ENCODE measurements at places on chromosomes 2 and 18. TPM values are rescaled to one million over a fixed set of nuclear protein-coding genes. Genes with fewer than 3 reads are reported as not detected.

The FLACC1 gene
- total RNA-seq, result 0.69 TPM

The DYNAP gene
- total RNA-seq, result not detected

The CXCR1 gene
- not detected for total RNA-seq

The SESTD1 gene
- total RNA-seq, result 108 TPM

The FBXO15 gene
- 4.3 TPM for total RNA-seq

The IL36A gene
- total RNA-seq, result not detected

The DOK6 gene
- total RNA-seq, result 7.0 TPM

The SKA1 gene
- total RNA-seq, result 13.5 TPM

The TXNDC2 gene
- total RNA-seq, result not detected

The CROCC2 gene
- 0.36 TPM for total RNA-seq

The NOSTRIN gene
- total RNA-seq, result 4.0 TPM

The BCS1L gene
- total RNA-seq, result 45.8 TPM

The LINC00305 gene
- 1.6 TPM for total RNA-seq

The PDE1A gene
- total RNA-seq, result 3.3 TPM

DNA sequence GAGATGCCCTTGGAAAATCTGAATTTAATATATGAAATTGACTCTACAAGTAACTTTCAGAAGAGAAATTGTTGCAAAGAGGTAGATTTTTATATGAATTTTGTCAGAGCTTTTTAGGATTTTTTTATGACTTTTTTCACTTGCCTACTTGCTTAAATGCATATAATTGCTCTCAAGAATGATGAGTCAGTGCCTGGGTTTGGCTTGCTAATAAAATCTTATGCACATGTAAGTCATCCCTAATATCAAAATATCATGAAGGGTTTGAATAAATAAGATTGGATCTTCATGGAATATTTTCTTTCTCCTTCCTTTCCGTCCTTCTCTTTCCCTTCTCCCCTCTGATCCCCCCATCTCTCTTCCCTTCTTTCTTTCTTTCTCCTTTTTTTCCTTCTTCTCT, 354.1 kb downstream of the TXNL1 start:
- DNase-seq, result no peak
- no peak overlapping the region for H3K4me3 ChIP-seq
- H3K4me1 ChIP-seq, result no peaks in the 10 kb centered on the region
- peaks cover 16% of the 10 kb centered on the region for H3K27me3 ChIP-seq

DNA sequence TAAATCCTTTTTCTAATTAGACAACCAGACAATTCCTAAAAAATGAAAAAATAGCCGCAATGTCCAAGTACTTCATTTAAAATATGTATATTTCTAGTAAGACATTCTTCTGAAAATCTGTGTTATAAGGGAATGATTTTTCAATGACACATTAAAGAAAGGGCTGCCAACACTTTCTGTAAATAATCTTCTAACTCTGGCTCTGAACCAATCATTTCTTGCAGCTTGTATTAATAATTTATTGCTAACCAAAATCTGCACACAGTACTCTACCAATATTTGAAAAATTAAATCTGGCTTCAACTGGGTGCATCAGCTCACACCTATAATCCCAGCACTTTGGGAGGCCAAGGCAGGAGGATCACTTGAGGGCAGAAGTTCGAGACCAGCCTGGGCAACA, 8.3 kb downstream of the NFU1 start:
- no peak for DNase-seq
- H3K4me1 ChIP-seq, result no peaks in the 10 kb centered on the region
- no peaks in the 10 kb centered on the region for H3K27me3 ChIP-seq

GRCh38 chr2:150591496-150592285, 104.2 kb upstream of the RND3 start:
- no peaks in the 10 kb centered on the region for H3K36me3 ChIP-seq
- no peak for DNase-seq
- no peaks in the 10 kb centered on the region for H3K27me3 ChIP-seq

DNA sequence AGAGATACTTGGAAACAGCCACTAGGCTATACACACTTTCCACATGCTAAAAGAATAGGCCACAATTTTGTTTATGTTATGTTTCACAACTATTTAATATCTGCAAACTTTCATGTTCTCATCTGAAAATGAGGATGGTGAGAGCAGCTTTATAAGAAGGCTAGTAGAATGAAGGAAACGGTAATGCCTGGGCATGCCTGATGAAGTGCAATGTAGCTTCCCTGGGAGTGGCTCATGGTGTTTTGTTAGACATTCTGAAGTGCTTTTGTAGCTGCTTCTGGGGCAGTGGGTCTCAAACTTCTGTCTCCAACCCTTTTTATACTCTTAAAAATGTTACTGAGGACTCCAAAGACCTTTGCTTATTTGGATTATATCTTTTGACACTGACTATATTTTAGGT, 193.3 kb upstream of the VWC2L start:
- peaks cover 6% of the 10 kb centered on the region for H3K4me1 ChIP-seq
- H3K4me3 ChIP-seq, result no peak overlapping the region
- no peak for DNase-seq
- H3K27ac ChIP-seq, result no peak overlapping the region
- no peaks in the 10 kb centered on the region for H3K27me3 ChIP-seq
- H3K36me3 ChIP-seq, result no peaks in the 10 kb centered on the region

DNA sequence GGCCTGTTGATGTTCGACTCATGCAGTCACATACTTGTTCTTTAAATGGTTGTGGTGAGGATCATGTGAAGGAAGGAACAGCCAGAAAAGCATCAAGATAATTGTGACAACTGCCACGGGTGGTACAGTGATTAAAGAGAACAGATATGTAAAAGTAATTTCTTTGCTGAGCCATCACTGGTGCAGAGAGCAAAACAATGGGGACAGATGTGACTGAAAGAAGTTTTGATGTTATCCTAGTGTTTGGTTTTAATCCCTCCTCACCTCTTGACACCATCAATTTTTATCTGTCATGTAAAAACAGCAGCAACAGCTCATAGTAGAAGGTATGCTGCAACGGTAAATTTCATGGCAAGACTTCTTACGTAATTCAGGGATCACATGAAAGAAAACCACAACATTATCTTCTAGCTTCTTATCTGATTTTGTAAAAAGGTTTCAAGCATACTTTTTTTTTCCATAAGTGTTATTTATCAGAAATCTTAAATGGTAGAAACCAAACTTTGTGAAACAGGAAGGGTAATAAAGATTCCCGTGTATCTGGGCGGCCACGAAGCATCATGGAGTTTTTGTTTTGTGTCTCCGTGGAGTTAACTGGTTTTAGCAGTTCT, 65.2 kb downstream of the PLCL1 start:
- peaks cover 55% of the 10 kb centered on the region for H3K4me1 ChIP-seq
- H3K27ac ChIP-seq, result no peak overlapping the region
- no peaks in the 10 kb centered on the region for H3K27me3 ChIP-seq
- no peak overlapping the region for H3K4me3 ChIP-seq
- no peak for DNase-seq

DNA sequence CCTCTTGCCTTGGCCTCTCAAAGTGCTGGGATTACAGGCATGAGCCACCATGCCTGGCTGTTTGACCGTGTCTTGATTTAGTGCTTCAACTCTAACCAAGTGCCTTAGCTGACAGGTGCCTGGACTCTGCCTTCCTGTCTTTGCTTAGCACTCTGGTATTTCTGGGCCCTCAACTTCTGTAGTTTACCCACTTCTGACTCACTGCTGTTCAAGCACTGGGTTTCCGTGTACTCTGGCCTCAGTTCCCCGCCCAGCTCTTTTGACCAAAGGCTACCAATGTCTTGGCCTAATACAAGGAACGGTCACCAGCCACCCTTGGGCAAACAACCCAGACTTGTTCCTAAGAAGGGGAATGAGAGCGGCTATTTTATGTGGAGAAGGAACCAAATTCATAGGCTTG, 35.7 kb upstream of the CABLES1 start:
- peak overlapping the region; percentile 87 for H3K27ac ChIP-seq
- H3K27me3 ChIP-seq, result peaks cover 14% of the 10 kb centered on the region
- peaks cover 13% of the 10 kb centered on the region for H3K4me1 ChIP-seq
- no peak for DNase-seq
- no peaks in the 10 kb centered on the region for H3K36me3 ChIP-seq

DNA sequence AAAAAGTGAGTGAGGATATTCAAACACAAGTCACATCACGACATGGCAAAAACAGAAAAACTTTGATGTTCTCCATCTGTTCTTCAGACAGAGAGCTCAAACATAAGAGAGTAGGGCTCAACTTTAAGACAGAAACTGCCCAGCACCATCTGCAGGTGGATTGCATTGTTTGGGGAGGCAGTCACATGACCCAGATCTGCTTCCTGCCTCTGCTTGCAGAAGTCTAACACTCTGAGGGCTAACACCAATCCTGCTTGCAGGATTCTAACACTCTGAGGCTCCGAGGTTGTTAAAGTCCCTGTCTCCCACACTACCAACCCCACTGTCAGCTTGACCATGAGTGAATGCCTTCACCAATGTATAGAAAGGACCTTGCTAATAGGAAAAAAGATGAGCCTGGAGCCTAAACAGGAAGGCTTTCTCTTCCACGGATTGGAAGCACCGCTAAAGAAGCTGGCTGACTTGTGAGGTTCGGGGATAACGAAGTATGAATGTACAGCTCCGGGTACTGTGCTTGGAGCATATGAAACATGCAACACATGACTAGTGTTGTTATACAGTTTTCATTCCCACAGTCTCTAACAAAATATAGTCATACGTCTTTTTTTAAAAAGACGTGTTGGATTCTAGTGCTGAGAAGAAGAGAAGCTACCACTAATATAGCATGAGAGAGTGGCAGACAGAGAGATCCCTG, 176.6 kb upstream of the CREB1 start:
- peak overlapping the region; percentile 45 for H3K27ac ChIP-seq
- H3K4me1 ChIP-seq, result no peaks in the 10 kb centered on the region
- no peak overlapping the region for H3K4me3 ChIP-seq
- DNase-seq, result no peak

DNA sequence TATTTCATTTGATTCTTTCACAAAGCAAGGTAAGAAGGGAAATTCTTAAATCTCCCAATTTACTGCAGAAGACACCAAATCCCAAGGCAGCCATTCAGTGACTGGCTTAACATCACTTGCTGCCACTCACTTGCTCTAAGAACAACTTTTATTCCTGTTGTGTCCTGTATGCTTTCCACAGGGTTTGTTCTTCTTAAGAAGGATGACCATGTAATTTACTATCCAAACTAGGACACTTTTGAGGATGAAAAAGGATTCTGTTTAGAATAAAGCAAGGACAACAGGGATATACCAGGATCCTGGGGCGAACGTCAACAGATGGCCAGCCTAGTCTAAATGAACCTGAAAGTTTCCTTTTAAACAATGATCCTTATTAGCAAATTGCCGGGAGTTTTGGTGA, 34.8 kb downstream of the RIT2 start:
- no peaks in the 10 kb centered on the region for H3K27me3 ChIP-seq
- H3K36me3 ChIP-seq, result no peaks in the 10 kb centered on the region
- H3K4me3 ChIP-seq, result no peak overlapping the region
- H3K4me1 ChIP-seq, result no peaks in the 10 kb centered on the region

GRCh38 chr2:47046271-47046670, 108.8 kb downstream of the STPG4 start:
- H3K27me3 ChIP-seq, result no peaks in the 10 kb centered on the region
- no peak overlapping the region for H3K27ac ChIP-seq
- no peaks in the 10 kb centered on the region for H3K4me1 ChIP-seq
- peaks cover 4% of the 10 kb centered on the region for H3K36me3 ChIP-seq
- no peak overlapping the region for H3K4me3 ChIP-seq
- no peak for DNase-seq

- H3K36me3 ChIP-seq, result peaks cover 7% of the 10 kb centered on the region
- H3K4me1 ChIP-seq, result peaks cover 22% of the 10 kb centered on the region
- H3K4me3 ChIP-seq, result no peak overlapping the region
Observed at GRCh38 chr2:63853527-63854310, 12.0 kb downstream of the UGP2 start.

- H3K4me1 ChIP-seq, result peaks cover 3% of the 10 kb centered on the region
- H3K27me3 ChIP-seq, result peaks cover 42% of the 10 kb centered on the region
- no peak overlapping the region for H3K4me3 ChIP-seq
Observed at GRCh38 chr2:219533930-219534661, 9.5 kb downstream of the CHPF start.

- no peak for DNase-seq
- peak overlapping the region; percentile 71 for H3K4me3 ChIP-seq
- peak overlapping the region; percentile 46 for H3K27ac ChIP-seq
- H3K27me3 ChIP-seq, result peaks cover 17% of the 10 kb centered on the region
- no peaks in the 10 kb centered on the region for H3K36me3 ChIP-seq
Observed at GRCh38 chr2:104378853-104379374, 475.0 kb upstream of the POU3F3 start.

DNA sequence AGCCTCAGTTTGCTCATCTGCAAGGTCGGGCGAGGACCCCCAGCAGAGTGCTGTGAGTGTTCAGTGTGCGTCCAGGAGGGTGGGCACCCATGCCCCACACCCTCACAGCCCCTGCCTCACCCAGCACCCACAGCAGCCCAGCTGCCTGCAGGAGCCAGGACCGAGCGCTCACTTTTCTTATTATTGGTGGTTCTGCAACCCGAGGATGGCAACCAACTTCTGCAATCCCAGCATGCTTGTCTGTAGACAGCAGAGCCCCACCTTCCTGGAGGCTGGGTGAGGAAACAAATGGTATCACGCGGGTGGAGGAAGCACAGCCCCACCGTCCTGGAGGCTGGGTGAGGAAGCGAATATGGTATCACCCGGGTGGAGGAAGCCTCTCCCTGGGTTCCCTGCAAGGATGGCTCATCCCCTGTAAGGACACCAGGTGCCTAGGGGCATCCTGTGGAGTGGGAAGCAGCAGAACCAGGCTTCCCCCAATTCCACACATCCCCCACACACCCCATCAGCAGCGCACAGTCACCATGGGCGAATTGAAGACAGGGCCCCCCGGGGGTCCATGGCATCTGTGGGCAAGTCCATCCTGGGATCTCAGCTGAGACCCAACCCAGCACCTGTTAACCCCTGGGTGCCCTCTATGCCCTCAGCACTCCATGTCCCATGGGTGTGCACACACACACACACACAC, 220.5 kb upstream of the RAB6C start:
- no peak overlapping the region for H3K4me3 ChIP-seq
- peaks cover 3% of the 10 kb centered on the region for H3K4me1 ChIP-seq
- no peak overlapping the region for H3K27ac ChIP-seq
- no peak for DNase-seq
- no peaks in the 10 kb centered on the region for H3K36me3 ChIP-seq
- peaks cover 18% of the 10 kb centered on the region for H3K27me3 ChIP-seq

- H3K4me3 ChIP-seq, result peak within 1 kb of the TSS; percentile 82
- peak; percentile 50 for DNase-seq
- H3K27ac ChIP-seq, result peak within 1 kb of the TSS; percentile 71
Observed at GRCh38 chr2:159797543-159798375, at the start of gene CD302. CD302 (minus strand) TSS chr2:159798208; CDS start chr2:159798198, 10 bp downstream.

GRCh38 chr2:63742580-63742976, 99.1 kb upstream of the UGP2 start:
- no peak for DNase-seq
- H3K27me3 ChIP-seq, result no peaks in the 10 kb centered on the region
- H3K27ac ChIP-seq, result no peak overlapping the region
- peaks cover 27% of the 10 kb centered on the region for H3K4me1 ChIP-seq
- H3K4me3 ChIP-seq, result no peak overlapping the region

DNA sequence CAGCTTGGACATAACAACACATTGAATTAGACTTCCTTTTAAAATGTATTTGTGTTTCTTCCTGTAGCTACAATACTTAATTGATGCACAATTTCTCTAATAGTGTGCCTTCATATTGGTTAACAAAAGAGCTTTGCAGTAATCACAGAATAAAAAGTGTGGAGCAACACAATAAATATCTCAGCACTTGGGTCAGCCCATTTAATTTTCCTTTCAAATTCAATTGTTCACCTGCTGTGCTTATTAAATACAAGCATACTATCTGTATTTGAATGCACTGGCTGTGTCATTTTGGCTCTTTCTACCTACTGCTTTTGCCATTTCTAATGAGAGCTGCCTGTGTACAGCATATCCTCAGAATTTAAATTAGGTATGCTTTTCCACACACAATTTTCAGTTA, 1641.3 kb upstream of the SLC39A10 start:
- no peak overlapping the region for H3K27ac ChIP-seq
- peaks cover 11% of the 10 kb centered on the region for H3K4me1 ChIP-seq
- H3K4me3 ChIP-seq, result no peak overlapping the region

Measured in progenitor cell of endocrine pancreas (in vitro differentiated cells).